ENCODE measurements at places on chromosomes 1 and 21.

DNA sequence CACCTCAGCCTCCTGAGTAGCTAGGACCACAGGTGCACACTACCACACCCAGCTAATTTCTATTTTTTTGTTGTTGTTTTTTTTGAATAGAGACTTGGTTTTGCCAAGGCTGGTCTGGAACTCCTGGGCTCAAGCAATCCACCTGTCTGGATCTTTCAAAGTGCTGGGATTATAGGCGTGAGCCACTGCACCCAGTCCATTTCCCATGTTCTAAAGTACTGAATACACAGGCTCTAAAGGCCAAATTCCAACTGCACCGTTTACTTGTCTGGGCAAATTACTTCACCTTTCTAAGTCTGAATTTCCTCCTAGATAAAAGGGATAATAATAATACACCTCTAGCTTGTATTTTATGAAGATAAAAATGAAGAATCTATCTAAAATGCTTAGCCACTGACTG, 39.6 kb downstream of the FRRS1 start:
- no peak for DNase-seq
- no peaks in the 10 kb centered on the region for H3K4me1 ChIP-seq
- no peak overlapping the region for H3K27ac ChIP-seq
- H3K27me3 ChIP-seq: no peaks in the 10 kb centered on the region
- H3K36me3 ChIP-seq: no peaks in the 10 kb centered on the region

DNA sequence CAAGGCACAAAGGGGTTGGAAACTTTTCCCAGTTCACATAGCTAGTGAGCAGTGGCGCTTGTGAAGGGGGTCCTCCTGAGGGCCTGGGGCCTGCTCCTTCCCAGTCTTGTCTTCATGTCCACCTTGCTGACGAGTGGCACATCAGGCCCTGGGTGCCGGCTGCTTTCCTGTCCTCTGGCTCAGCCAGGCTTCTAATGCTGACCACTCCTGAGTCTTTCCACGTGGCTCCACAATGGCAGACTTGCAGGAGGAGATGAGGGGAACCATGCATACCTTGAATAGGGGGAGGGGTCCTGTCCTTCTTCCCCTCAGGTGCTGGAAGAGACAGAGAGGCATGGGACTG, 38.7 kb downstream of the MAPKAPK2 start:
- DNase-seq: no peak
- H3K4me1 ChIP-seq: peaks cover 17% of the 10 kb centered on the region

DNA sequence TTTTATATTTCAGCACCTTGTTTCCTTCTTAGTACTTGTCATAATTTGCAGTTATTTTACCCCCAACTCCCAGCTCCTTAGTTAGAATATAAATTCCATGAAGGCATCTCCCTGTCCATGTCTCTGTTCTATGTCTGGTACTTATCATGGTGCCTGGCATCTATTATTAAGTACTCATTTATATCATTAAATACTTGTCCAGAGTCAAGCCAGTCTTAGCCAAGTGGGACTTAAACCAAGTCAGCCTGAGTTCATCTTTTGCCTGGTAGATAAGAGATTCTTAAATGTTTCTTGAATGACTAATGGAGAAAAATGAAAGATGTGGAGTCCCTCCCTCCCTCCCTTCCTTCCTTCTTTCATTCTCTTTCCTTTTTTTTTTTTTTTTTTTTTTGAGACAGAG, 9.4 kb downstream of the SLC25A44 start:
- no peak overlapping the region for H3K4me3 ChIP-seq
- no peak for DNase-seq
- peaks cover 17% of the 10 kb centered on the region for H3K4me1 ChIP-seq
- no peak overlapping the region for H3K27ac ChIP-seq
- H3K36me3 ChIP-seq: peaks cover 53% of the 10 kb centered on the region

- no peaks in the 10 kb centered on the region for H3K4me1 ChIP-seq
- no peak overlapping the region for H3K4me3 ChIP-seq
- H3K36me3 ChIP-seq: no peaks in the 10 kb centered on the region
- H3K27ac ChIP-seq: no peak overlapping the region
These were observed 13.2 kb downstream of the NAV1 start for GRCh38 chr1:201551877-201552731.

DNA sequence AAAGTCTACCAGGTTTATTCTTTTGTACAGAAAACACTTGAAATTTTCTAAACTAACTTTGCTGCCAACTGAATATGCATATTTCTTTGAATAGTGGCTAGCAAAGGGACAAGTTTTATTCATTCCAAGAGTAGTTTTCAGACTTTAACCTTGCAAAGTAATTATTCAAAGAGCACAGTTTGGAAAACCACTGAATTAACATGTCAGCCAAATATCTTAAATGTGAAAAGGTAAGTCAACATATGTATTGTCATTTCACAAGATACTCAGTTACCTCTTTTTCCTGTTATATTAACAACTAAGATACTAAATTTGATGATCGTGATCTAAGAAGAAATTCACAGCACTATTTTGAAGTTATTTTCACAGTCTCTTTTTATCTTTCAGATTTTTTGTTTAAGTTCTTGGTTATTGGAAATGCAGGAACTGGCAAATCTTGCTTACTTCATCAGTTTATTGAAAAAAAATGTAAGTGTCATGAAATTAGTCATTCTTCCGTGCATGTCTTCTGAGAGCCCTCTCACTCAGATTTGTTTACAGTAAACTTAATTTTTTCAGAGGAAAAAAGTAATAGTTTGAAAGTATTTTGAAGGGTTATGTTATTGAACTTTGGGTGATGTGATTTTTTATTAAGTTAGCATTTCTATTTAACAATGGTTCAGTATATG, 15.3 kb downstream of the RAB4A start:
- no peak overlapping the region for H3K4me3 ChIP-seq
- no peaks in the 10 kb centered on the region for H3K4me1 ChIP-seq
- no peaks in the 10 kb centered on the region for H3K27me3 ChIP-seq
- H3K36me3 ChIP-seq: peaks cover 16% of the 10 kb centered on the region
